Left renal pelvis (tissue), 4 donors: ENCODE measurements at places on chromosomes 1 and 21.

DNA sequence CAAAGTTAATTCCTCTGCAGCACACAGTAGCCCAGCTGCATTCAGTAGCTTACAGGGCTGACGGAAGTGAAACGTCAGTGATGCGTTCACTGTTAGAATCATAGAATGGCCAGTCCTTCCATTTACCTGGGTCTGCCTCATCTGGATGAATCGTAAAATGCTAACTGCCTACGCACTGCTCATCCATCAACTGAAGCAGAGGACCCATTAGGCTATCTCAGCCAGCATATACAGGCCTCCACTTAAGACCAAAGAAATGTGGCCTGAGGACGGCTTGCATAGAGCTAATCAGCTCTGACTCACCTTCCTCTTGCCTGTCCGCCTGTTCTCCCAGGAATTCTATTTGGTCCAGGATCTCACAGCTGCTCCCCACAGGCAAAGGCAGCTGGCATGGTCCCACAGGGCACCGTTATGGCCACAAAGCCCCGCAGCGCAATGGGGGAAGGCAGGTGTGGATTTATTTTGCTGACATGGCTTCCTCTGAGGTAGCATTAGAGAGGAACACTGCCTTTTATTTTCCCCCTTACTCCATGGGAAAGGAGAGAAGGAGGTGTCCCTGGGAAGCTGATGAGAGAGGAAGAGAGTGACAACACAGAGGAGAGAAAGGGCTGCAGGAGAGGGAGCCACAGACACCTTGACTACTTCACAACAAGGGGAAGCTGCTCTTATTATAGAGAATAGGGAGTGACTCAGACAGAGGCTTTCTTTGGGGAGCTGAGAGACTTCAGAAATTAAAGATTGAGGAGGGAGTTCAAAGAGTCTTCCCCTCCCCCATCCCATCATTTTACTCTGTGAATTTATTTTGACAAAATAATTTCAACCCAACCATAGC, 177.6 kb downstream of the HHIPL2 start:
- no peak for DNase-seq

DNA sequence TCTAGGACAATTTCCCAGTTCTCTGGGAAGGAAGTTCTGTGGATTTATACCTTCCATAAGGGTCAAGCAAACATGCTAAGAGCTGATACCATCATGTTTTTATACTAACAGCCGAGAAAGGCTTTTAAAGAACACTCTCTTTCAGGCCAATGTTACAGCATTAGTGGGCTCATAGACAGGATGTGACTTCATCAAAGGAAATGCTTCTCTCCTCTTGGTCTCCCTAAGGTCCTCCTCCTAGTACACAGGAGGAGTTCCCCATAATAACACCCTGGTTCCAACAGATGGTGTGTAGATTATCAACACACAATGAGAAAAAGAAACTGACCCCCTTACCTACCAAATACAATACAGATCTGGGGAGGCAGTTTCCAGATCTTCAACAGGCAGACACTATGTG, 26.7 kb upstream of the GLIS1 start:
- DNase-seq: no peak

DNA sequence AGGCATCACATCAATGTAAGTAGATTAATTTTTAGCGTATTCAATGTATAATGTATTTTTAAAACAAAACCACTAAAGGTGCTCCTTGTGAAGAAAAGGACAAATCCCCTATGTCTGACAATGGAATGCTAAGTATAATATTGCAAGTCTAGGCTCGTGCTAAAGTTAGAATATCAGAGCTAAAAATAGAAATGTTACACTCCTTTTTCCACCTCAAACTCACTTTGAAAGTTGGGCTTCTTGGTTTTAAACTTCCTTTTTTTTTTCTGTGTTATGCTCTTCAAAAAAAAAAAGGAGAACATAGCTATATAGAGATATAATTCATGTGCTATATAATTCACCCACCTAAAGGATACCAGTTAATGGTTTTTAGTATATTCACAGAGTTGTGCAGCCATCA, 3.6 kb upstream of the SERBP1 start:
- DNase-seq: no peak

DNA sequence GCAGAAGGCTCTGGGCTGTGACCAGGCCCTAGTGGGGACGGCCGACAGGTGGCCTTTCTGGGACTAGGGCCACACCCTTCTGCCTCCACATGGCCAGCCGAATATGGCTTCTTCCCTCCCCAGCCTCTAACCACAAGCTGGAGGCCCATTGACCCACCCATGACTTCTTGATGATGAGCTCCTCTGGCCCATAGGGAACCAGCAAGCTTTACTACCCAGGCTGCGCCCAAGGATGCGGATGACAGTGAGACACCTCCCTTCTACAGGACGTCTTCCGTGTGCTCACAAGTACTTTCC, 41.0 kb downstream of the LDLRAD2 start:
- no peak for DNase-seq

DNA sequence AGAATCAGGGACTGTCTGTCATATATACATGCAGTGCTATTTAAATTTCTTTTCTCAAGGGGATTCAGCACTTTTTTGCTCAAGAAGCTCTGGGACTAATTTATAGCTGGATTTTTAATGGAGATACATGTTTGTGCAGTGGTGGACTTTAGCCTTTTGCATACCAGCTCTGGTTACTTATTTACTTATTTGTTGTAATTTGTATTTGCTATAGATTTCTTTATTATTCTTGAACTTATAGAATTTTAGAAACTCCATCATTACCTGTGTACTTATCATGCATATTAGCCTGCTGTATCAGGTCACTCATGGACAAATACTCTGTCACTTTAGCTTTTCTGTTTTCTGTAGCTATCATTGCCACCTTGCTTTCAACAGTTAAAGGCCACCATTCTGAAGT, 1296.9 kb upstream of the TMPRSS15 start:
- DNase-seq: no peak

DNA sequence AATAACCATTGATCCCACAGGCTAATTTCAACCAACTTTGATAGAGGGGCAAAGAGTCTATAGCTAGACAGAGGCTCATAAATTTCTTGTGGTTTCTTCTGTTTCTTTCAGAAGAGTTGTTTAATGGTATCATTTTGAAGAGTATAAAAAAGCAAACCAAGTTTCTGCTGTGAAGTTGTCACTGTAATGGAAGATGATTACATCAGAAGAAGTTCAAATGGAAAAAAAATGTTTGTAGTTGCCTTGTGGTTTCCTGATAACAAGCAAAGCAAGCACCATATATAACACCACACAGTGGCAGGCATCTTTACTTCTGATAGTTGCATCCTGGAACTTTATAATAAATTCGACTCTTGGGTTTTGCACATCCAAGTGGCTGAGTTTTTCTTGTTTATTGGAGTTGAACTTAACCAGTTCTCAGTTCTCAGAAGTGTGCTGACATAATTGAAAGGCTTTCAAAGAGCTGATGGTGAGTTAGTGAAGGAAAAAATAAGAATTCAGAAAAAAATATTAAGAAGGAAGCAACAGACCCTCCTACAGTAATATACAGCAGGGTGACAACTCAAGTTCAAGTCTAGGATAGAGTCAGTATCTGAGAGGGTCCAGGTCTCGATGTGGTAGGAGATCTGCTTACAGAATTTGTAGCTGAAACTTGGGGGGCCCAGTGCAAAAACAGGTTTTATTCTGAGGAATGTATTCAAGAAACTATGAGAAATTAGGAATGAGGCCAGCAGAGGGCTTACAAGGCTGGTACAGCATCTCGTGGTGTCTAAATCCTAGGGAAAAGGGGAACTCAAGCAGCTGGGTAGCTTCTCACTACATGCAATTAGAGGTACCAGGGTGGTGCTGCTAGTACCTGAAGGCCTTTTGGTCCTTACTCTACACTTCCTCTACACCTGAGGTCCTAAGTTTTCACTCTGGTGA, 123.5 kb downstream of the CRB1 start:
- no peak for DNase-seq

DNA sequence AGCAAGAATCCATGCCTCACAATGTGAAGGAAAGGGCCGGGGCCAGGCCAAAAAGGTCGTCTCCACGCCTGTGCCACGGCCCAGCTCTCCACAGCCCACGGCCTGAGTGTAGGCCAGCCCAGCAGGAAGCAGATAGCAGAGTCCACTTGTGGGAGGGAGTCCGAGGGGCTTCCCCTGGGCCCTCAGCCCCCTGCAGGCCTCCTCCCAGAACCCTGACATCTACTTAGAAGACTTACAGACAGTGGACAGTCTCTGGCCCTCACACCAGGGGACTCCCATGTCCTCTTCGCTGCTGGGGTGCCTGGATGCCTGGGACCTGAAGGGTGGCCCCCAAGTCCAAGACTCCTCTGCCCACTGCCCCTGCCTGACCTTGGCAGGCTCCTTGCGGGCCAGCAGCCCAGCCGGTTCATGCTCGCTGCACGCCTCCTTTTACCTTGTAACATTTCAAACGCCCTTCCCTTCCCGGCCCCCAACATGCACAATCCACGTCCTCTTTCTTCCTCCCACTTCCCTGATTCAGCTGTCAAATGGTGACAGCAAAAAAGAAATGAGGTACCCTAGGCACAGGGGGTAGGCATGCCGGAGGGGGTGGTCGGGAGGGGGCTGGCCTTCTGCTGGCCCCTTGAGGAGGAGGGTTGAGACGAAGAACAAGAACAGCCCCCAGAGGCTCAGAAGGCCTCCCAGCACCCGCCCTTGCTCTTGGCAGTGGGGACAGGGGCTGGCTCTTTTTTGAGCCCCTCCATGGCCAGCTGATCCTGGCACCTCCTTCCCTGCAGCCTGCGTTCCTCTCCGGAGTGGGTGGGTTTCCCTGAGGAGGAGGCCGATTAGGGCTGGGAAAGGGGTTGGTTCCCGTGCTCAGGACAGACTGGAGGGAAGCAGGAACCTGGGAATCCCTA, 997 bp upstream of the PTPN7 start:
- DNase-seq: no peak

GRCh38 chr1:225645194-225645895, 7.6 kb downstream of the ENAH start:
- DNase-seq: no peak

GRCh38 chr1:24385160-24385940, 28.2 kb downstream of the STPG1 start:
- no peak for DNase-seq

DNA sequence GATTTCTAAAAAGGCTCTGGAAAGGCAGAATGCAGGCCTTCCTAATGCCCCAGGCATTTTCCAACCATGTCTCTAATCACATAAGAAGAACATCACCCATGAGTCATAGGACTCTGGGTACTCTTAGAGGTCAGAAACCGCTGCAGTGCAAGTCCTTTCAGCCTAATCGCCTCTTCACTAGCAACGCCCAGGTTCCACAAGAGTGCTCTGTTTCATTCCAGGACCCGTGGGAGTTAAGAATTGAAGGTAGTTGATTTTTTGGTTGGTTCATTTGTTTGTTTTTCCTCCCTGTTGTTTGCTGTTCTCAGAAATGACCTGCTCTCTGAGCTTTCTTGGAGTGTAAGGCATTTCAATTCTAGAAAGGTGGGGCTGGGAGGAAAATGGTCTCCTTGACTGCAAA, 123.2 kb downstream of the NR5A2 start:
- no peak for DNase-seq

GRCh38 chr1:179327196-179327595, 33.6 kb downstream of the SOAT1 start:
- DNase-seq: no peak
